CMK (cell line): ENCODE measurements at places on chromosomes 5 and 9.

DNA sequence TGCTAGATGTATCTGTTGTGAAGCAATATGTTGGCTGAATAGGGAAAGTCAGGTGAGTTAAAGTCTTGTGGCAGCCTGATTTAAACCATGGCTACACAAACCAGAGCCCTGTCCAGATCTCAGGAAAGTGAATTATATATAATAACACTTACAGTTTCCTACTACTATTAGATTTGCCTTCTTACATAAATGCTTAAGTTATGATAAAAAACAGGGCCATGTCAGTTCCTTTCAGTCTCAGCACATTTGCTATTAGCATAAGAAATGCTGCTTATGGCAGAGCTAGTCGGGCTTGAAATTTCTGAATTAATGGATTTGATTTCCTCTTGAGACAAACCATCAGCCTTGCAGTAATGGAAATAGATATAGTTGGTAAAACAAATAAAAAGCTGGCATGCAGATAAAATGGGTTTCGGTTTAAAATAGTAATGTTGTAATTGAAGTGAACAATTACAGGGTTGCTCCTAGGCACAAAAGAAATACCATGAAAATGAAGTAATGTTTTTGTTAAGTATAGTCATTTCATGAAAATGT lies 664.2 kb upstream of the ZNF608 start:
- no peak for DNase-seq

DNA sequence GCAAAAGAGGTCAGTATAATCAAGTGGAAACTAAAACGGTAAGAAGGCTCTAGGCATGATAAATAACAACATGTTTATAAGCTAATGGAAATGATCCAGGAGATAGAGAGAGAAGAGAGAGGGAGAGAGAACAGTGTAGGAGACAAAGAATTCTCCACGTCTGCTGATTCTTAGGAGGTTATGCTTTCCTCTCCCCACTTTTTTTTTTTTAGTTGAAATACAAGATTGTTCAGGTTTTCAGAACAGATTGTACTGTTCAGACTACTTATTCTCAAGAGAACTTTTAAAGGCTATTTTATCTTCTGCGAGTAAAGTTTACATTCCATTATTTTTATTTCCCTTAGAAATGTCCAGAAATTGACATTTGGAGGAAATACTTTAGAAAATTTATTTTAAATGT lies 4.0 kb downstream of the CCDC192 start:
- DNase-seq: no peak

GRCh38 chr9:93612796-93613154 lies 36.4 kb downstream of the PHF2 start:
- no peak for DNase-seq

DNA sequence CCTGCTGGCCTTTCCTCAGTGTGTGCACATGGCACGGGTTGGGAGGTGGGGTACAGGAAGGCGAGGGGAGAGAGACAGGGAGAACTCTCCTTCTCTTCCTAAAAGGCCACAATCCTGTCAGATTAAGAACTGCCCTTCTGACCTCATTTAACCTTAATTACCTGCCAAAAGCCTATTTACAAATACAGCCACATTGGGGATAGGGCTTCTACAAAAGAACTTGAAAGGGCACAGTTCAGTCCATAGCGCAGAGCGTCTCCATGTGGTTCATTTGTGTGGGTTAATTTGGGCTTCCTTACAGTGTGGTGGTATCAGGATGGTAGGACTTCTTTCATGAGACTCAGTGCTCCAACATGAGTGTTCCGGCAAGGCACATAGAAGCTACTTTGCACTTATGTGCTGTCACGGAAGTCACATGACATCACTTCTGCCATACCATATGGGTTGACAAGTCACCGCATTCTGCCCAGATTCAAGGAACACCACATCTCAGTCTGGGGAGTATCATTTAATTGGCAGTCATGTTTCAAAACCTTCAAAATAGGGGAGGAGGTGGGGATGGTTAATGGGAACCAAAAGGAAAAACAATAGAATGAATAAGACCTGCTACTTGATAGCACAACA lies 46.8 kb downstream of the NLN start:
- no peak for DNase-seq

- no peak for DNase-seq
These were observed 186.7 kb upstream of the NR4A3 start for GRCh38 chr9:99635032-99635431.

DNA sequence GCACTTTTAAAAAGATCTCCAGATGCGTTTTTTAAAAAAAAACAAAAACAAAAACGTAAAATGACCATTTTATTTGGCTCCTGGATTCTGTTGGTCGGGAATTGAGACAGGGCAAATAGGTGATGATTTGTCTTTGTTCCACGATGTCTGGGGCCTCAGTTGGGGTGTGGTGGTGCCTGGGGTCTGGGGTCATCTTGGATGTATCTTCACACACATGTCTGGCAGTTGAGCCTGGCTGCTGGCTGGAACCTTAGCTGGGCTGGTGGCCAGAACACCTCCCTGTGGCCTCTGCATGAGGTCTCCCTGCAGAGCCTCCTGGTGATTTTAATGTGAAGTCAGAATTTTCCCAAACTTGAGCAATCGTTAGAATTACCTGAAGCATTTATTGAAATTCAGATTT lies 42.5 kb upstream of the BASP1 start:
- no peak for DNase-seq
